ENCODE measurements at places on chromosomes 5 and 9.

- no peak for DNase-seq
Observed at GRCh38 chr9:6160579-6160978, 55.0 kb upstream of the IL33 start.

DNA sequence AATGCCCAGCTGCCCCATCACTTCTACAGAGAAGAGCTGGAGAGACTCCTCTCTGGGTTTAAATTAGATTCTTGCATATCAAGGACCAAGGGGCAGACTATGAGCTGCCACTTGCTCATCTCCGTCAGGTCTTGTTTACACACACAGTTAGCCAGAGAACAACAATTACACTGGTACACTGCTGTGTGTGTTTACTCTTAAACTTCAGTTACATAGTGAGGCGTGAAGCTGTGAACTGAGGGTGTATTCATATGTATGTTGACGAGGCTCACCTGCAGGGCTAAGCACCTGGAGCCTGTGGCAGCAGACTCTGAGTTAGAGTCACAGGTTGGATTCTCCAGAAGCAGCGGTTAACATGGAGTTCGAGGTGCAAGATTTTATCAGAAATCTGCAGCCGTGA, 155.4 kb upstream of the ANKH start:
- no peak for DNase-seq

DNA sequence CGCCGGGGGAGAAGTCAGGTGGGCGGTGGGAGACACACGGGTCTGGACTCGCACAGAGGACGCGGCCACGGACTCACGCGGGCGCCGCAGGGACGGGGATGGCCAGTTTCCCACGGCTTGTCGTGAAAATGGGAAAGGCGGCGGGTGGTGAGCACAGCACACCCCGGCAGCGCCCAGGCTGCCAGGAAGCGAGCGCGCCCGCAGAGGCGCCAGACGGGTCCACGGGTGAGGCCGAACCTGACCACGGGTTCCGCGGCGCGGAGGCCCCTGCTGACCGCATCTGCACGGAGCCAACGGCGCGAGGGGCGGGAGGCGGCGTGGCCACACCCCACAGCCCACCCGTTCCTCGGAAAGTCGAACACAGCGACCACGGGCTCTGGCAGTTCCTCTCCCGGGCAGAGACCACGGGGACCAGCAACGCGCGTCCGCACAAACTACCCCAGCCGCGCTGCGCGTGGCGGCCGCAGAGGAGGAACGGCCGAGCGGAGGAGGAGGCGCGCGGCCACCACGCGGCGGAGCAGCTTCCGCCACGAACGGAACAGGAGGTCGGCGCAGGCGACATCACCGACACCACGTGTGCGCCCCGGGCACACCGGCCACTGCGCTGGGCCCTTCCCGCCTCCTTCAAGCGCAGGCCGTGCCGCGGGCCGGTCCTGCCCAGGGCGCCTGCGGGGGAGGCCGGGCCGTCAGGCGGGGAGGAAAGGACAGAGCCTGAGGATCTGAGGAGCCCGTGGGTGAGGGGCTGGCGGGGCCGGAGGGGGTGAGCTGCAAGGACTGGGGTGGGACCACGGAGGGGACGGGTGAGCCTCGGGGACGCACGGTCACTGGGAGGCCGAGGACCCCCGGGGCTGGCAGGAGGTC, 5.6 kb downstream of the EXD3 start:
- no peak for DNase-seq

GRCh38 chr9:18331808-18332209, 142.1 kb upstream of the ADAMTSL1 start:
- no peak for DNase-seq

GRCh38 chr9:129879103-129879699, 43.9 kb downstream of the USP20 start:
- no peak for DNase-seq

DNA sequence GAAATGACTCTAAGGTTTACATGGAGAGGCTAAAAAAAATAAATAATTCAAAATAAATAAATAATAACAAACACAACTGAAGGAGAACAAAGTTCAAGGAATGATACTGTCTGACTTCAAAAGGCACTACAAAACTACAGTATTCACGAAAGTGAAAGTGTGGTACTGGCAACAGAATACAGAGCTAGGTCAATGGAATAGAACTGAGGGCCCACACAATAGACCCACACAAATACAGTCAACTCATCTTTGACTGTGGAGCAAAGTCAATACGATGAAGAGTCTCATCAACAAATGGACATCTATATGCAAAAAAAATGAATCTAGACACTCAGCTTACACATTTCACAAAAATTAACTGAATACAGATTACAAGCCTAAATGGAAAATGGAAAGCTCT, 75.3 kb downstream of the FBXW11 start:
- no peak for DNase-seq

GRCh38 chr5:110977915-110978314, 93.6 kb upstream of the TSLP start:
- DNase-seq, result no peak

DNA sequence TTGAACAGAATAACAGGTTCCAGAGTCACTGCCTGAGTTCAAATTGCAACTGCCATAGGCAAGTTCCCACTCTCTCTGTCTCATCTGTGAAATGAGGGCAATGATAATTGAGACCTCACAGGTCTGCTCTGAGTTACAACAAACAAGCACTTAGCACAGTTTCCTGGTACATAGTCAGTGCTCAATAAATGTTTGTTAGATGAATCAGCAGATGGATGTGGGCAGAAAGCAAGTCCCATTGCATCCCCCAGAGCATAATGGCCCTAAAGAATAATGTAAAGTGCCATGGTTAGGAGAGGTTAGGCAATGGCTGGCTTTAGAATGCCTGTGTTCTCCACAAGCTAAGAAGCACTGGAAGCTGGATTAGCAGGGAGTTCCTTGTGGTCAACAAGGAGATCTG, 136.5 kb upstream of the LARP1 start:
- DNase-seq, result peak; percentile 5

- DNase-seq, result no peak
Observed at GRCh38 chr5:134813407-134813806, 32.4 kb upstream of the C5orf24 start.

DNA sequence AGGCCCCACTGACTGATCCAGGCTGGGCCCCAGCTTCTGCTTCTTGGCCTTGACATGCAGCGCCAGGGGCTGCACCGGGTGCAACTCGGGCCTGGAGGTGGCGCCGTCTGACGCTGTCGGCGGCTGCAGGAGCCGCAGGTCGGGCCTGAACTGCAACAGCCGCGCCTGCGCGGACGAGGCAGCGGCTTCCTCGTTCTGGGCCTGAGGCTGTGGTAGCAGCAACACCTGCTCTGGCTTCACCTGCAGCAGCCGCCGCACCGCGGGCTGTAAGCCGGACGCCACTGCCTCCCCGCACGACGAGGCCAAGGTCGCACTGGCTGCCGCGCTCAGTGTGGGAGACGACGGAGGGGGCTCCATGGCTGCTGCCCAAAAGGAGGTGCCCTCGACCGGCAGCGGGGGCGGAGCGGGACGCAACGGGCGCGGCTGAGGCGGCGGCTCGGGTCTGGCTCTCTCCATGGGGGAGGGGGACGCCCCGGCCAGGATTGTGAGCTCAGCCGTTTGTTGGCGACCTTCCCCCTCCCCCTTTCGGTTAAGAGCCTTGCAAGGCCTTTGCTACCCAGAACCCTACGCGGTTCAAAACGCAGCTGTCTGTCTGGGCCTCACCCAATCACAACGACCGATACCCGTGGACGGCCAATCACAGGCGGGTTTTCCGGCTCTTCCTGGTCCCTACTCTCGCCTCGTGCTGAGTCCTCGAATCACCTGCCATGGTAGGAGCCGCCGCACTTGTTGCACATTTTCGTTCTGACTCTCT, 438 bp downstream of the SOX30 start:
- peak; percentile 82 for DNase-seq

DNA sequence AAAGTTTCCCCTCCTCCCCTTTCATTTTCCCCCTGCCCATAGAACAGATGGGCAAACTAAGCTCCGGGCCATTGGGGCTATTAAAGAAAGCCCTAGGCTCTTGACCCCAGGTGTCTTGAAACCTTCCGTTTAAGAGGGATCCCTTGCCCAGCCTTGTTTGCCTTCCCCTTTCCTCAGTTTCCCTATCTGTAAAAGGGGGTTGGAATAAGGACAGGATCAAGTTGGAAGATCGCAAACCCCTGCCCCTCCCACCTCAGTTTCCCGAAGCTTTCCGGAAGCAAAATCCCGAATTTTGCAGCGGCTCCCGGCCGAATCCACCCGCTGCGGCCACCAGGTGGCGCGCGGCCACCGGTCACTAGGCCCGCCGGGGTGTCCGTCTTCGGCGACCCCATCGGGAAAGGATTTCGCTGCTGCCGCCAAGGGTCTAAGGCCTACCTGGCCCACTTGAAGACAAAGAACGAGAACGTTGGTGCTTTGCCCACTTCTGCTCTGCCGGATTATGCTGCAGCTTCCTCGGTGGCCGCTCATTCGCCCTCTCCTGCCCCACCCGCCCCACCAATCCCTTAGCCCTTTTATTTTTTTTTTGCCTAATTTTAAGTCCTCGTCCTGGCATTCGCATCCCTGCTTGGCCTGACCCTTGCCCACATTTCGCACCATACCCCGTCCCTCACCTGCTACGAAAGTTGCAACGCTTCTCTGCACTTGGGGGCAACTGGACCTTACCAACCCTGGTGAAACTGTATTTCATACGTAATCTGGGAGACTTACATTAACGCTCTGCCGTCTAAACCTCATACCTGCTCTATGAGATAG, 962 bp upstream of the NR6A1 start:
- DNase-seq, result peak; percentile 85

Measured in AG20443 (cell line).